ENCODE measurements at places on chromosomes 2 and 18.

DNA sequence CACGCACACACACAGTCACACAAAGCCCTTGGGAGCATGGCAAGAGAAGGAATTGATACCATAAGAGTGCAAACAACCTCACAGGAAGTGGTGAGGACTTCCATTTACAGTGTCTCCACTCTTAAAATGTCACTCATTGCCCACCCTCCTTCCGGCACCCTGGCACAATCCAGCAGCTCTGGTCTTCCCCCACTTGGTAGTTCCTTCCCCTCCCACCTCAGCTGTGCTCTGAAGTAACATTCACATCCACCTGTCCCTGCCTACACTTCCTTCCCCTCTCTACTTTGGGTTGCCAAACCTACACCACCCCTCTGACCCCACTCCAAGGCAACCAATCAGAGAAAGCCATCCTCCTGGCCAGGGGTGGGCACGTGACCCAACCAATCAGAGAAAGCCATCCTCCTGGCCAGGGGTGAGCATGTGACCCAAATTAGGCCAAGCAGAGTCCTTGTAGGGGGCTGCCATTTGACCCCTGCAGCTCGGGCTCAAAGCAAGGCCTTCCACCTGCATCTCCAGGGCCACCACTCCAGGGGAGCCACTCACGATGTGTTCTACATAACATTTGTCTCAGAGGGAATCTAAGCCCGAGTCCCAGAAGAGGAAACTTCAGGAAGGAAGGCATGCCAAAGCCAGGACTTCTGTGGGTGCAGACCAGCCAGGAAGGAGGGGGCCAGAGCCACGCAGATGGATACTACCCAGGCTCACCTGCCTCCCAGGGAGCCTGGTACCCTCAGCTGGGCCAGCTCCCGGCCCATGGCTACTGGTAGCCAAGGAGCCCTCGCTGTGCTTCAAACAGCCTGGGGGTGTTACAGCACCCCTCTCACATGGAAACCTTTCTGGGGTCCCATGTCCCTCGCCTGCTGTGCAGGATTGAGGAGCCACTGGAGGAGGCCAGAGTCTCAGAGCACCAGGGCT is 21.2 kb downstream of the CYP26B1 start:
- no peak for DNase-seq

GRCh38 chr2:185179743-185180142 is 558.9 kb upstream of the FSIP2 start:
- DNase-seq: no peak

DNA sequence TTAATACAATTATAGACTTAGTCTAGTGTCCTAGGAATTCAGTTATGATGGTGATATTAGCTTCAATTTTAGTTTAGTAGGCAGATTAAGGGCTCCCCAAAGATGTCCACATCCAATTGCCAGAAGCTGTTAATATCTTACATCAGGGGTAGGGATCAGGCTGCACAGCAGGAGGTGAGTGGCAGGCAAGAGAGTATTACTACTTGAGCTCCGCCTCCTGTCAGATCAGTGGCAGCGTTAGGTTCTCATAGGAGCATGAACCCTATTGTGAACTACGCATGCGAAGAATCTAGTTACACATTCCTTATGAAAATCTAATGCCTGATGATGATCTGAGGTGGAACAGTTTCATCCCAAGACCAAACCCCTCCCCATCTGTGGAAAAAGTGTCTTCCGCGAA is 54.9 kb downstream of the NYAP2 start:
- DNase-seq: no peak

DNA sequence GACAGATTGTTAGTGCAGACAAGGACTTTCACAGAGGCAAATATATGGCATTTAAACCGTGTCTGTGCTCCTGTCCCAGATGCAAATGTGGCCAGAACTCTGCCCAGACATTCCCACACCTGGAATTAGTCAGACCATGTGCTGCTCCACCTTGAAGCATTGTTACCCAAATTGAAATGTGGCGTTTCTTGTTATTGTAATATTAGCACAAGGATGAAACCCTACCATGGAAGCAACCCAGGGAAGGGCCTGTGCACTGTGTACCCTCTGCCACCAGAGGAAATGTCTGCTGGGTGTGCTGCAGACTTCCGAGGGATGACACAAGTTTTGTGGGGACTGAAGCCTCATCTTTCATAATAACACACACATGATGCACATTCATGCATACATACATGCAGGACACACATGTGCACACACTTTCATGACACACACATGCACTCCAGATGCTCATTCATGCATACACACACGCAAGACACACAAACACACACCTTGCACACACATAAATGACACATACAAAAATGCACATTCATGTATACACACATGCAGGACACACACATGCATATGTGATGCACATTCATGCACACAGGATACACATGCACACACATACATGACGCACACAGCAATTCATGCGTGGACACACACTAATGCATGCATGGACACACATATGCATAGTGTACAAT is 133.2 kb upstream of the SNTG2 start:
- DNase-seq: no peak

GRCh38 chr2:200267350-200267749 is 39.1 kb upstream of the SPATS2L start:
- DNase-seq: no peak

- DNase-seq: no peak
Measured at GRCh38 chr2:225531559-225531958, 132.0 kb downstream of the NYAP2 start.

DNA sequence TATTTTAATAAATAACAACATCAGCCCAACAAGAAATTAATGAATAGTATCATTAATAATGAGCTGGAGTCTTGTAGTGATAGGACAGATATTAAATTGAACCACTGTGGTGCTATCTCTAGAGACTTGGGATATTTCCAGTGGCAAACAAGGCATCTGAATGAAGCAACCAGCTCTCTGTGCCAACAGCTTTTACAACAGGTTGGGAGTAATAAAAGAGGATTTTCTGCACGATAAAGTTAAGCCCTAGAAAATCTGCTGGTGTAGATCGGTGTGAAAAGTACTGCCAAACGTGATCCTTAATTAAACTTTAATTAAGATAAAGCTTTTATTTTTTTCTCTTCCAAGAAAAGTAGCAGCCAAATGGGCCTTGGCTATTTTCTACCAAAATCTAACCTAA is 385.5 kb downstream of the NR4A2 start:
- no peak for DNase-seq

- DNase-seq: no peak
Measured at GRCh38 chr2:85804583-85804982, 50.8 kb downstream of the ATOH8 start.

DNA sequence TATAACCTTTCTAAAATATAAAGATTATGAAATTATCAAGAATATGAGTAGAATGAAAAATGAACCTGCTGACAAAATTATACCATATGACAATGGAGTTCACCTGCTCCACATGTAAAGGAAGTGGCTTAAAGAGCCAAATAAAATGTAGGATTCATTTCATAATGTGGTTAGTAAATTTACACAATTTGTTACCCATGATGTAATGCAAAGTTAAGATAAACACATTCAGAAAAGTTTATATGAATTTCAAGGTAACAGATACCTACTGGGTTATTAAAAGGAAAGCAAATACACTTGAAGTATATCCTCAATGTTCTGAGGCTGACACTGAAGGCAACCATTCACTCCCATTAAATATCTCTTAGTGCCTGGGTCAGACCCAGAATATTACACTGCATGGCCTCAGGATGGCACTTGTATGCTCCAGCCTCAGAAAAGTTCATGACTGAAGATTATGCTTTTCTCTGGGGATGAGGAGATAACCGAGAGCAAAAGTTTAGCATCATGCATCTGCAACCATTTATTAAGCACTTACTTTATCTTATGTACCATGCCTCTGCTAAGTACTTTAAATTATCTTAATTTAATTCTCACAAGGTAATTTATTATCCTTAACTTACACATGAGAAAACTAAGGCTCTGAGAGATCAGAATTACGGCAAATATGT is 6.2 kb downstream of the STRN start:
- DNase-seq: no peak

- DNase-seq: no peak
Measured at GRCh38 chr2:6800553-6800952, 65.2 kb downstream of the CMPK2 start.

DNA sequence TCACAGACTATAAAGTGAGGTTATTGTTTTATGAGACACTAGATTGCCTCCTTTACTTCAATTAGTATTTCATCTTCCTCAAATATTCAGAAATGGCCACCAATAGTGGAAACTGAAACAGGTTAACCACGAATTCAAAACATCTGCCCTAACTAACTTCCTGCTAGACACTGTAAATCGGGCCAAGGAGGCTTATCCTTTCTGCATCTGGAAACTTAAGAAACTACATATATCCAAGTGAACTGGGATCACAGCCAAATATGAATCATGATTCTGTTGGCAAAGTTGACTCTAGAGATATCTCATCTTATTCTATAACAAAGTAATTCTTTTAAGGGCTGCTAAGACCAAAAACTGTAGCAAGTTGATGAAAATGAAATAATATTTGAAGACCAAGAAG is 136.6 kb upstream of the ZC3H15 start:
- DNase-seq: no peak

DNA sequence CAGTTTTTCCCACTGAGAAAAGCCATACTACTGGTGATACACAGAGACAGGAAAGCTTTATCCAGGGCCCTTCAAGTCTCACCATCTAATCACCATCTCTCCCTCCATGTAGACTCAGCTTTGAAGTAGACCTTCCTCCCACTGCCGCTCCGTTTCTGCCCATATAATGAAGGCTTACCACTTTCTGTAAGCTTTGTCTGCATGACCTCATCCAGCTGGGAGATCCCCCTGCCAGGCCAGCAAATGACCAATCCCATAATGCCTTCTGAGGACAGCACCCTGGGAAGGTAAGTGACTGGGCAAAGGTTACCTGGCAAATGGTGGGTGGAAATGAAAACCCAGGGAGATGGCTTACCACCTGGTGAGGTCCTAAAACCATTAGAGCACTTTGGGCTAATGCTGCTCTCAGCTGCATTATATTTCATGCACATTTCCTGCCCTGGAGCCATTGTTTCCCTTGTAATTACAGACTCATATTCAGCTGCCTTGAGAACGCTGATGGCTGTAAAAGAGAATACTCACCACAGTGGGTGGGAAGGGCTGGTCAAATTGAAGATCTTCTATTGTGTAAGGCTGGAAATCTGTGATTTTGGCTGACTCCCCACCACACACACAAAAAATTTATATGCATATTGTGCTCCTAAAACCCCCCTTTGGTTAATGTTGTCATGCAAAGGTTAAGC is 350.7 kb upstream of the SYT4 start:
- no peak for DNase-seq

- DNase-seq: no peak
Measured at GRCh38 chr2:37753758-37754157, 82.3 kb upstream of the CDC42EP3 start.

DNA sequence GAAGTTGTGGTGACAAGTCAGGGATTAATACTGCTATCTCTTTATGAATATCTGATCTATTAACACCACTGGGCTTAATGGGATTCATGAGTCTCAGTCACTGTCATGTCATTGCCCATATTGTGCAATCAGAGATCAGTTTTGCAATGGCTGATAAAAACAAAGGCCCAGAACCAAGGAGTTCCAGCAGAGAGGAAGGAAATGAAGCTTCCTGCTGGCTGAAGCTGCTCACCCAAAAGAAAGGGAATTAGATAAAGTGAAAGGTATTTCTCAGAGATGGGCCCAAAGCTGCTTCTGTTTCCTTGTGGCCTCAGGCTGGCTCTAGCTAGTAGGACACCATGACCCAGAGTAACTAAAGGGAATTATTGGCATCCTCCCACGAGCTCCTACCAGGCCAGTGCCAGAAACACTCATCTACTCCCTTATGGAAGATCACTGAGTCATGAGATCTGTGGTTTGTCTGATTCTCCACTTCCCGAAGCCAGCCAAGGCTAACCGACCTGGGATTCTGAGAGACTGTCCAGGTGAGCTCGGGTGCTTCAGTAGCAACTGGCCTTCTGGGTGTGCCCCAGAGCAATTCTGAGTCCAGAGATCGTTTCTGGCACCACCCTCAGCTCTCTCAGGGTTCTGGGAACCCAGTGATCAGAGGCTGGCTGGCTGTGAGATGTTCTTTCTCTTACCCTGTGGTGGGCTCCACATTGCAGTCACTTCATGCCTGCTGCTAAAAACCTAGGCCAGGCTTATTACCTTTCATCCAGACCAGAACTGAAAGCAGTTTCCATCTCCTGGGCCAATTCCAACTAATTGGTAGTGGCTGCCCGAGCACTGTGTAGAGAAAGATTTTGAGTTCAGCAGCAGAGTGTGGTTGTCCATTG is 129.5 kb upstream of the PELI1 start:
- no peak for DNase-seq

- DNase-seq: no peak
Measured at GRCh38 chr2:48098539-48098938, 192.2 kb upstream of the FBXO11 start.

GRCh38 chr18:63073481-63073880 is 246.1 kb downstream of the BCL2 start:
- no peak for DNase-seq

DNA sequence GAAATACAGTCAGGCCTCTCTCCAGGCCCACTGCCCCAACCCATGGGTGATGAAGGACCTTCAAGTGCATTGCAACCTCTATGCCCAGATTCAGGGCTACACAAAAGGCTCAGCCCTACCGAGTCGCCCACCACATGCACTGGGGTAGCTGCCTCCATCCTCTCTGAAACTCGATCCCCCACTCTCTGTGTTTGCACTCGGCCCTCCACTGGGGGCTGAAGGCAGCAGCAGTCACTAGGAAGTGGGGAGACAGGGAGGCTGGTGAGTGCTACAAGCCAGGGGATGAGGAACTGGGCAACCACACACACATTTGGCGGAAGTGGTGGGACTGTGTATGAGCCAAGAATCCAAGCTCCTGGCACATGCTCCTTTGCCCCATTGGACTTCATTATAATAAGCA is 94.6 kb downstream of the CERS6 start:
- no peak for DNase-seq

GRCh38 chr2:178845566-178846457 is 38.6 kb upstream of the TTN start:
- DNase-seq: no peak

DNA sequence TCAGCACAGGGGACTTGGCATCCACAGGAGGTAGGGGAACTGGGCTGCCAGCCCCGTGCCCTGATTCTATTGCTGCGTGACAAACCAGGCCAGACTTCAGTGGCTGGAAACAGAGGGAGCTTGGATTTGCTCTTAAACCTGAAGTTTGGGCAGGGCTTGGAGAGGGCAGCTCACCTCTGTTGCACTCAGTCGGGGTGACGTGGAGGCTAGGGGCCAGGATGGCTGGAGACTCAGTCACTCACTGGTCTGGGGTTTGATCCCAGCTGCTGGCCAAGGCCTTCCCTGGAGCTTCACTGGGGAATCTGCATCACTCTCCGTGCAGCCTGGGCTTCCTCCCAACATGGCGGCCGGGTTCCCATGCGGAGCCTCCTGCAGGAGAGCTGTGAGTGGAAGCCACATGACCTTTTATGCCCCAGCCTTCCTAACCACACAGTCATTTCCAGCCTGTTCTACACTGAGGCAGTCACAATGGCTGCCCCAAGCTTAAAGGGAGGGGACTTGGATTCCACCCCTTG is 175.2 kb upstream of the HDAC4 start:
- DNase-seq: no peak

- no peak for DNase-seq
Measured at GRCh38 chr2:132941296-132942020, 271.5 kb upstream of the LYPD1 start.

Data from T follicular helper cell (primary cell).